ENCODE measurements at places on chromosomes 1 and 21.

GRCh38 chr1:90821152-90821787, 104.2 kb upstream of the BARHL2 start:
- DNase-seq = no peak

DNA sequence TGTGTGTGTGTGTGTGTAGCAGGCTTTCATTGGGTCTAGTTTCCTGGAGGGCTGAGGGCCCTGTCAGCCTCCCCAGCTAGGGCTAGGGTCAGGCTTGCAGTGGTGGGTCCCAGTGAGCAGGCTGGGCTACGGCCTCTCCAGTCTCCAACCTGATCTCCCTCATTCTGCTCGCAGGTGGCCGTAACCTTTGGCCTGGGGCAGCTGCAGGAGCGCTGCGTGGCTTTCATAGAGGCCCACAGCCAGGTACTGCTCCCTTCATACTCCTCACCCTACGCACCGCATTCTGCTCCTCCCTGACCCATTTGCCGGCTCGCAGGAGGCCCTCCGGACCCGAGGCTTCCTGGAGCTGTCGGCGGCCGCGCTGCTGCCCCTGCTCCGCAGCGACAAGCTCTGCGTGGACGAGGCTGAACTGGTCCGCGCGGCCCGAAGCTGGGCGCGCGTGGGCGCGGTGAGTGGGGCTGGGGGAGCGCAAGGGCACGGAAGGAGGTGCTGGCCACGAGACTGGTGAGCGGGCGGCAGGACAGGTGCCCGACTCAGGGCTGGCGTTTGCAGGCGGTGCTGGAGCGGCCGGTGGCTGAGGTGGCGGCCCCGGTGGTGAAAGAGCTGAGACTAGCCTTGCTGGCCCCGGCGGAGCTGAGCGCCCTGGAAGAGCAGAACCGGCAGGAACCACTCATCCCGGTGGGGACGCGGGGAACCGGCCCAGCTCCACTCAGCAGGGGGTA, 4.7 kb downstream of the BTBD19 start:
- no peak for DNase-seq

GRCh38 chr1:9730096-9730901, 78.8 kb downstream of the PIK3CD start:
- DNase-seq = no peak

- DNase-seq = no peak
These were observed 81.1 kb upstream of the TSPAN2 start for GRCh38 chr1:115170377-115170776.

DNA sequence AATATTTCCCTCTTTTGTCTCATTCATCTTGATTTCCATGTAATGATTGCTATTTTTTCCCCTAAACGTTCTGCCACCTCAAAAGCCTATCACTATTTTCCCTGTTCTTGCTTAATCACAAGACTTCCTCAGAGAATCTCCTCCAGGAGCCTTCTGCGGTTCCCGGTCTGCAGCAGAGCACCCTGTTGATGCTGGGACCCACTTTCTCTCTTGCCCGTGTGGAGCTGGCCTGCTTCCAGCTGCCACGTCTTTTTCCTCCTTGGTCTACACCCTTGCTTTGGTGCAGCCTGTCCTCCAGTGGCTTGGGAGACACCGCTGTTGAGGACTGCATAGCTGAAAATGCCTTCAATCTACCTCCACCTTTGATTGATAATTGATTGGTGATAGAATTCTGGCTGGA, 70.0 kb upstream of the COA6 start:
- DNase-seq = no peak

DNA sequence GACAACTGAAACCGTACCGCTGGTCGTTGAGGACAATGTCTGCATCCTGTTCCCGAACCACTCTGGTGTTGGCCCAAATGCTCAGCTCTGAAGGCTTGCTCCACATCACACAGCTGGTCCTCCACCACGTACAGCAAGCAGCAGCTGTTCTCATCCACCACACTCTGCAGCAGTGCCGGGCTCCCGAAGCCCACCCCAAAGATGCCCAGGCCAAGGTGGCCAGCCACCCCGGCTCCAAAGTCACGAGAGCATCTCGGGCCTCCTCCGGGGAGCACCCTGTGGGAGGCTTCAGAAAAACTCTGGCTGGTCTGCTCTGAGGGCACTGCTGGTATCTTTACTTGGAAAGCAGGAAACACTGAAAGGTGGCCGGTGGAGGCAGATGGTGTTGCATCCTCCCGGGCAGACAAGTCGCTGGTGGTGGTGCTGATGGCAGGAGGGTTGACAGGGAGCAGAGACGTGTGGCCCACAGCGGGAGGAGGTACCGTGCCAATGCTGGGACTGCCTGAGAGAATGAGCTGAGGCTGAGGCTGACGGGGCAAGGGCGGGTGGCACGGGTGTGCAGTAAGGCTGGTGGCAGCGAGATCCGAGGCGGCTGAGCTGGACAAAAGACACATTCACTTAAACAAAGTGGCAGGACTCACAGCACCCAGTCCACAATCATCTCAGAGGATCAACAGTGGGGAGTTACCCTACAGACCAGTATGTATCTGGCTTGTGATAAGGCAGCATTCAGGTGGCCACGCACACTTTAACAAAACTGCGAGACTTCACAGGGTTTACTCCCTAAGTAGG, 6.5 kb upstream of the CCDC27 start:
- no peak for DNase-seq

- DNase-seq = peak; percentile 91
These were observed 77.0 kb upstream of the C1orf105 start for GRCh38 chr1:172343240-172344160.

- DNase-seq = no peak
These were observed 23.7 kb upstream of the DISP1 start for GRCh38 chr1:222791006-222791710.

DNA sequence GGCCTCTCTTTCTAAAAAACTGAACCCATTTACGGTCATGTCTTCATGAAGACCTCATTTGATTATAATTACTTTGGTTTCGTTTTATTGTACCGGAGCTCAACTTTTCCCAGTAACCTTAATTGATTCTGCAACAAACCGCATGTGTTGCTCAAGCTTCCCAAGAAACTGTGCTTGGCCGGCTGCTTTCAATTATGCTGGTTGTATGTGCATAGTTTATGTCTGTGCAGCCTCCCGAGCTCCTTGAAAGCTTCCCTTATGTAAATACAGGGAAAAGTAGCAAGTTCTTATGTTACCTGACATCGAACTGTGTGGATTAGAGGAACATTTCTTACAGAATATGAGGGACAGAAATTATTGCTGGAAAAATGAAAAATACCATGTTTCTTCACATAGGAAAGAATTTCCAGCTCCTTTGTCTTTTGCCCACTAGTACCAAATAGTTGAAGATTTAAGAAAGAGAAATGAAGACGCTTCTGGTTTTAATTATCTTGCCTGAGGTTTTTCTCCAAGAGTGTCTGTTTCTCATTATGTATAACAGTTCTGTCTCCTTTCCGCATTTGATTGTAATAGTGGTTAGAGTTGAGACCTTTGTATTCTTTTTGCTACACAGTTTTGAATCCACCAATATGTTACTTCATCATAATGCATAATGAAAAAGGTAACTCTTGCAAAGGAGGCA, 2.1 kb downstream of the VCAM1 start:
- peak; percentile 54 for DNase-seq

- no peak for DNase-seq
These were observed 92.8 kb downstream of the PRKAB2 start for GRCh38 chr1:147079400-147080005.

DNA sequence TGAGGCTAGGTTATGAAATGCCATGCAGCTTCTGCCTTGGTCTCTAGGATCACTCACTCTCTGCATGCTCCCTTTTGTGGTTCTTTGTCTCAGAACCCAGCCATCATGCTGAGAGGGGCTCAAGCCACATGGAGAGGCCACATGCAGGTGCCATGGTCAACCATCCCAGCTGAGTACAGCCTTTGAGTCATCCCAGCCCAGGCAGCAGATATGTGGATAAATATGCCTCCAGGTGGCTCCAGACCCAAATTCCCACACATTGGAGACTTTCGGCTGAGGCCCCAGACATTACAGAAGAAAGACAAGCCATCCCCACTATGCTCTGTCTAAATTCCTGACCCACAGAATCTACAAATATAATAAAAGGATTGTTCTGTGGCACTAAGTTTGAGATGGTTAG, 102.0 kb downstream of the LHX9 start:
- DNase-seq = no peak

DNA sequence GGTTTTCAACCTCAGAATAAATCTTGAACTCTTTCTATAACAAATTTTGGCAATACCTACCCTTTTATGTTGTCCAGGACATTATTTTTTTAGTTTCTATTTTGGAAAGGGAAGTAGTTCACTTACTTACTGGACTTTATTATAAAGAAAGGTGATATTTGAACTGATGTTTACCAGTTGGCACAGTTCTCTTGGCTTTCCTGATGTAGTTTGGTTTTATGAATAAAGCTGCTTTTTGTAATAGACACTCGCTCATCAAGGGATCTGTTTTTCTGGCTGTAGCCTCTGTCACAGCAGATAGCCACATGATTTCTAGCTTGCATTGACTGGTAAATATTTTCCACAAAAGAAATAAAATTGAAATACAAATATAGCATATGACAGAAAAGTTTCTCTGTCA, 40.9 kb upstream of the METTL18 start:
- DNase-seq = no peak

DNA sequence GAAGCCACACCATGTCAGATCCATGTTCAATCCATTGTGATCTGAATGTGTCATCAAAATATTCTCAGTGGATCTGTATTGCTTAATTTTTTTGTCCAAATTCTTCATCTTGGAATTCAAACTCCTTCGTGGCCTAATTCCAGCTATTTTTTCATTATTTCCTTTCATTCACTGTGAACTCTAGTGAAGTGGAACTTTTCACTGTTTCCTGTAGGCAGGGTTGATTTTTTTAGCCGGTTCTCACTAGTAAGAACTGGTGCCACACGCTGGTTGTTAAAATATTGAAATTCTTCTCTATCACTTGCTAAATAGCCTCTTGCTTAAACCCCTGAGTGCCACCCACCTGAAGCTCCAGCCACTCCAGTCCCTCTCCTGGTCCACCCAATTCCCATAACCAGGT, 7.6 kb upstream of the S100A11 start:
- no peak for DNase-seq

DNA sequence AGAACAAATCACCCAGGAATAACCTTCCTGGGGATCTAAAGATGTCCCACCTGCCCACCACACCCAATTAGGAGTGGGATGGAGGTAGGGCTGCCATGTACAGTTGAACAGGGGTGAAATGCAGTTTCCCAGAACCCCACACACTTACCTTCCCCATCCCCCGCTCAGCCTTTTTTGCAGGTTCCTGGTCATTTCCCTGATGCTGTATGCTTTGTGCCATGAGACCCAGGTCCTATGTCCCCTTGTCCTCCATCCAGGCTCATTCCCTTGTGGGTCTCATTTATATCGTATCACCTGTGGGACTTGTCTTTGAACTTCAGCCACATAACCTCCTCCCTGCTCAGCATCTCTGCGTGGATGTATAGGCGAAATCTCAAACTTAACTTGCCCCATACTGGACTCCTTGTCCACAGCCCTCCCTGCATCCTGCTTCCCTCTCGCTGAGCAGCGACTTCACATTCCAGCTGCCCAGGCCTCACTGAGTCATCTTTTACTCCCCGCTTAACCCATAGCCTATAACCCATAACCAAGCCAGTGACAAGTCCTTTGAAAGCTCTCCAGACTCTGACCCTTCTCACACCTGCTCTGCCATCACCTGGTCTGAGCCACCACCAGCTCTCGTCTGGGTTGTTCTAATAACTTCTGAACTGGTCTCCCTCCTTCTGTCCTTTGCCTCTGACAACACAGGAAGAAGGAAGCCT, 4.7 kb downstream of the LDLRAD2 start:
- peak; percentile 84 for DNase-seq

- no peak for DNase-seq
These were observed 23.5 kb upstream of the SARS1 start for GRCh38 chr1:109190189-109190588.

DNA sequence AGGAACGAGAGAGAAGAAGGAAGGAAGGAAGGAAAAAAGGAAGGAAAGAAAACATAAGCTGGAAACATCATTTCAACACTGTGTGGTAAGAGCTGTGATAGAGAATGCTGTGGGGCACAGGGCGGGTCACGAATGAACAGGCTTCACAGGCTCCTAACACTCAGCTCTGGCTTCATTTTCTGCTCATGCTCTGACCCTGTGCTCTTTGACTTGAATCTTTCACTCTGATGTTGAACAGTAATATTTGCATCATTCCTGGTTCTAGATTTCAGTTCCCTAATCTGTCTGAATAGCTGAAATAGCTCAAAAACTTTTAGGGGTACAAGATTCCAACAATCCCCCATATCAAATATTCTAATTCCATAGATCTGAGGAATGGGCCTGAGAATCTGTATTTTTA, 207.3 kb downstream of the LHX8 start:
- DNase-seq = no peak

DNA sequence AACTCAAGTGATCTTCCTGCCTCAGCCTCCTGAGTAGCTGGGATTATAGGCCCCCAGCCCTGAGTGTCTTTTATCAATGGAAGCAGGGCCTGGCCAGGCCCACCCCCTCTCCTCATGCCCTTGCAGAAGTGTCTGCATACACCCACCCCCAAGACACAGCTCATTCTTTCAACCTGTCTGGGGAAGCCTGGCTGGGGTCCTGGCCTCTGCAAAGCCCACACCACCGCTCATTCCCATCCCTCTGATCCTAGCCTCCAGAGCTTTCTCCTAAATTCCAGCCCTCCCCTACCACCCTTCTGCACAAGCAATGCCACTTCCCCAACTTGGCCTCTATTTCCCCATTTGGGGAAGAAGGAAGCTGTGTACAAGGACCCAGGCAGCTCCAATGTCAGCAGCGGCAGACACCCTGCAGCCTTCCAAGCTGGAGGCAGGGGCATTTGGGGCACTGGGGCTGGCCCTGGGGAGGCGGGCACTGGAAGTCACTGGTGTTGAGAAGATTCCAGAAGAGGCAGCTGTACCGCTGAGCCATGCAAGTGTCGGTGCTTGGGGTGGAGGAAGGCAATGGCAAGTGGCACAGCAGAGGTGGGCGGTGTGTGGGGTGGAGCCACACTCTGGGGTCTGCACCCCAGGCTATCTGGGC, 33.7 kb upstream of the ARF1 start:
- no peak for DNase-seq

DNA sequence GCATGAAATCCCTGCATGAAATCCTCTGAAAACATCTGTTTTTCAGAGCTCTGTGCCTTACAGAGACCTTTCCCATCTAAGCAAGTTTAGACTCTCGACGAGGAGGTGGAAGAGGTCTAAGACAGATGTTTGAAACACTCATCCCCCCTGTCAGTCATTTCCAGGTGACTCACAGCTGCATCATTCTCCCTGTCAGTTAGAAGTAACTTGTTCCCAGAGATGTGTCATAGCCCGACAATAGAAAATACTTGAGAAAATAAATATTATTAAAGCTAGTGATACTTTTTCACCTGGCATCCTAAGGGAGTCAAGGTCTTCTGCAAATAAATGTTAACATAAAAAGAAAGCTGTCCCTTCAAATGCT, 41.6 kb upstream of the SEC16B start:
- peak; percentile 90 for DNase-seq

Data from ELR (cell line).